Hematopoietic multipotent progenitor cell treated with erythropoietin and hydrocortisone succinate and interleukin-3 and kit ligand, for 4 days (in vitro differentiated cells): ENCODE measurements at places on chromosomes 16 and 17.

DNA sequence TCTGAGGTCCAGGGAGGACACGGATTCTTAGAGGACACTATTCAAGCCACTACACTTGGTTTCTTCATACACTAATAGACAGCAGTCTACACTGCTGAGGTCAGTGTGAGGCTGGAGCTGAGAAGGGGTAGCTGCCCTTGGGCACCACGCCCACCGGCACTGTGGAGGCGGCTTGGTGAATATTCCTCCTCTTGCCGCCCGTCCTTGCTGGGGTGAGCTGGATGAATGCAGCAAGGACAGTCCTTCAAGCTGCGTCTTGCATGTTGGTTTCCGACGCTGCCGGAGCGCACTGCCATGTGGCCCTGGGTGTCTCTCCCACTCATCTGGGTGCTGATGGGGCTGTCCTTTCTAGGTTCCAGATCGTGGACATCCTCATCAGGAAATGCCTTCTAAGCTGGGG is 2.6 kb downstream of the ZNF205 start:
- no peak for DNase-seq

GRCh38 chr17:81976332-81977210 is 858 bp upstream of the ASPSCR1 start:
- peak; percentile 36 for DNase-seq

DNA sequence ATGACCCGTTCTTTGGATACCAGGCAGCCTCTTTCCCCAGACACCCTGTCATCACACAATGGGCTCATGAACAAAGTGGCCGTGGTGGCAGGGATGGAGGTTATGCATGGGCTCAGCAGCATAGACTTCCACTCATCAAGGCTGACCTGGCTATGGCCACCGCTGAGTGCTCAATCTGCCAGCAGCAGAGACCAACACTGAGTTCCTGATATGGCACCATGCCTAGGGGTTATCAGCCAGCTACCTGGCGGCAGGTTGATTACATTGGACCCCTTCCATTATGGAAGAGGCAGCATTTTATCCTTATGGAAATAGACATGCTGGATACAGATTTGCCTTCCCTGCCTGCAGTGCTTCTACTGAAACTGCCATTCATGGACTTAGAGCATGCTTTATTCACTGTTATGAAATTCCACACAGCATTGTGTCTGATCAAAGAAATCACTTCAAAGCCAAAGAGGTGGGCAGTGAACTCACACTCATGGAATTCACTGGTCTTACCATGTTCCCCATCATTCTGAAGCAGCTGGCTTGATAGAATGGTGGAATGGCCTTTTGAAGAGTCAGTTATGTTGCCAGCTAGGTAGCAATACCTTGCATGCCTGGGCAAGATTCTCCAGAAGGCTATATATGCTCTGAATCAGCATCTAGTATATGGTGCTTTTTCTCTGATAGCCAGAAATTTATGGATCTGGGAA is 160.6 kb downstream of the PRKCB start:
- no peak for DNase-seq

- DNase-seq, result no peak
Observed at GRCh38 chr16:86494039-86494564, 16.2 kb upstream of the FOXF1 start.

DNA sequence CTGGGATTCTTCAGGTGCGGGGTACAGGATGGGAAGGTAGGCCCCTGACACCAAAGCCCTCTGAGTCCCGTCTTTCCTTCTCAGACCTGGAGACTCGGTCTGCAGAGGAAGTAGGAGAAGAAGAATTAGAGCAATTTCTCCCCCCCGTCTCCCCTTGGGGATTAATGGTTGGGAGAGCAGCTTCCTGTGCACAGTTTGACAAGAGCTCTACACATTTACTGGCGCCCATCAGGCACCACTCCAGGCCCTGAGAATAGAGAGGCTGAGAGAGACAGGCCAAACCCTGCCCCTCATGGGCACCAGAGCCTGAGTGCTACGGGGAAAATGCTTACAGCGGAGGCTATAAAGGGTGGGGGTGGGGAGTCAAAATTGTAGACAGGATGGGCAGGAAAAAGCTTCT is 3.5 kb upstream of the C16orf74 start:
- no peak for DNase-seq

- DNase-seq, result peak; percentile 98
Observed at GRCh38 chr17:7856011-7856810, 1.1 kb downstream of the NAA38 start.

- DNase-seq, result peak; percentile 11
Observed at GRCh38 chr17:68381076-68381900, 76.0 kb downstream of the WIPI1 start.

DNA sequence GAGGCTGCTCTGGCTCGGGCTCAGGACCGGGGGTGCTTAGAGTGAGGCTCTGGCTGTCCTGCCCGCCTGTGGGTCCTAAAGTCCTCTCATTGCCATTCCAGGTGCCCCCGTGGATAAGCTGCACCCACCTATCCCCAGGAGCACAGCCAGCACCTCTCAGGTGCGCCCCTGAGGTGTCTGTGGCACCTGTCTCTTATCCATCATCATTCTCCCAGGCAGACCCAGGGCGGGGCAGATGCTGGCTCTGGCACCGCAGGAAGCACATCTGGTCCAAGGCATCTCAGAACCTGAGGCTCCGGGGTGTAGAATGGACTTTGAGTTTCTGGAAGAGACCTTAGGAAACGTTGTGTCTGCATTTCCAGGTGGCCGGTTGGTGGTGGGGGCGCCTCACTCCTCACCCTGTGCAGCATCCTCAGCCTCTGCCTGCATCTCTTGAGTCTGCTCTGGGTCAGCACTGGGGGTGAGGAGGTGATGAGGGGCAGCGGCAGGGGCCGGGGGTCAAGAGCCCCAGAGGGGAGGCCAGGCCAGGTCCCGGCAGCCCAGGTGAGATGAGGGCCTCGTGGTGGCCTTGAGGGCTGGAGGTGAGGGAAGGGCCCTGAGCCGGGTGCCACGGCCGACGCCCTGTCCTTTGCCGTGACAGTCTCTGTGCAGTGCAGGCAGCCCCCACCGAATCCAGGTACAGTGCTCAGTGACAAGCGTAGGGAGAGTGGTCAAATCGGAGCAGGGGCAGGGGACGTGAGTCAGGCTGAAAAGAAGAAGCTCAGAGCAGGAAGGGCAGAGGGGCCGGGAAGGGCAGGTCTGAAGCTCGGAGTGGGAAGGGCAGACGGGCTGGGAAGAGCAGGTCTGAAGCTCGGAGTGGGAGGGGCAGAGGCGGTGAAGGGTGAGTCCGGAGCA is 173.5 kb downstream of the NPIPB11 start:
- DNase-seq, result no peak

DNA sequence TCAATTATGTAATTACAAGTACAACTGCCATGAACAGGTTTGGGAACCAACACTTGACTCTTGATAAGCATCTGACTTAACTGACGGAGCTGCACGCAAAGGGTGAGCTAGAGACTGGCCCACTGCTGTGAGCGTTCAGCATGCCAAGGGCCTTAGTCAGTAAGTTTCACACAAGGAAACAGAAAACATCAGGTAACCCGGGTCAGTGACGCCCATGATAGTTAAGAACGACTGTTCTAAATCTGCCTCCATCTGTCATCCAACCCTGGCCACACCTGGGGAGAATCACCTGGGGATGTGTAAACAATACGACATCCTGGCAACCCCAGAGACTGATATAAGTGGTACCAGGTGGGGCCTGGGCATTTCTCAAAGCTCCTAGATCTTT is 12.3 kb downstream of the SMIM5 start:
- peak; percentile 70 for DNase-seq

DNA sequence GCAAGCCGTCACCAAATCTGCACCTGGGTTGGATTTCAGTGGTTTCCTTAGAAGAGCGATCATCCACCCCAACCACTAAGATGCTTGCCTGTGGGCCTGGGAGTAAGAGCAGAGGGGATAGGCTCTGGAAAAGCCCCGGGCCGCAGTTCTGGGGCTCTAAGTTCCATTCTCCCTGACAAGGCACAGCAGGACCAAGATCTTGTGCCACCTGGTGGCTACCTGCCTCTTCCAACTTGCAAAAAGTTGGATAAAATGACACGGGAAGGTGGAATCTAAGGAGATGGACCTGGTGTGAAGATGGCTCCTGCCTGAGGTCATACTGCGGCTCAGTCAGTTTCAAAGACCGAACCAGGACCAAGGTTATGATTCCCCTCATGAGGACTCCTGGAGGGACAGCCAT is 42.3 kb downstream of the ABCC12 start:
- no peak for DNase-seq

GRCh38 chr16:79573884-79574283 is 26.7 kb downstream of the MAF start:
- no peak for DNase-seq

DNA sequence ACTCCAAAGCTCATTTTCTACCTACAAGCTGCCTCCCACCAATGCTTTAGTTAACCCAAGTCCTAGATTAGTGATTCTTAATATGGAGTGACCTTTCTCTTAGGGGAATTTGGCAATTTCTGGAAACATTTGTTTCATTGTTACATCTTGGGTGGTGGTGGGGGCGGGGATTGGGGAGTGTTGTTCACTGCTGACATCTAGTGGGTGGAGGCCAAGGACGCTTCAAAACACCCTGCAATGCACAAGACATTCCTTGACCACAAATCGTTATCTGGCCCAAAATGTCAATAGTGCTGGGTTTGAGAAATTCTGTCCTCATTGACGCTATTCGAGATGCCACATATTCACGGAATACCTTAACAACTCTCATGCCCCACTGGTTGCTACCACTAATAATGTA is 282.9 kb downstream of the RBFOX1 start:
- peak; percentile 6 for DNase-seq

DNA sequence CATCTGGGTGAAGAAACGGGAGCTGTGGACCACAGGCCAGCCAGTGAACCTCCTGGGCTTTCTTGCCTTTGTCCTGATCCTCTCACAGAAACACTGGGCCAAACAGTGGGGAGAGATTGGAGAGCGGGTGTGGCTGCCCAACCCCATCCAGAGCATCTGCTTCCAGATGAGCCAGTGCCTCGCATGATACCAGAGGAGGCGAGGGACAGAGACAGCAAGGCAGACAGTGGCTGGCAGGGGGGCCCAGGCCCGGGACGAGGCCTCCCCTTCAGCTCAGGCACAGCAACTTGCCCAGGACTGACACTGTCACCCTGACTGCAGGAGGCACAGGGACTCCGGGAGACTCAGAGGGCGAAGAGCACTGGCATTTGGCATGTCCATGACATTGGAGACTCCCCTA is 12.0 kb downstream of the ARHGEF15 start:
- peak; percentile 59 for DNase-seq

- DNase-seq, result no peak
Observed at GRCh38 chr16:71929048-71929447, 33.7 kb downstream of the IST1 start.

GRCh38 chr16:61812251-61812650 is 224.0 kb downstream of the CDH8 start:
- no peak for DNase-seq

GRCh38 chr16:85615852-85616606 is 2.9 kb downstream of the GSE1 start:
- DNase-seq, result peak; percentile 99

DNA sequence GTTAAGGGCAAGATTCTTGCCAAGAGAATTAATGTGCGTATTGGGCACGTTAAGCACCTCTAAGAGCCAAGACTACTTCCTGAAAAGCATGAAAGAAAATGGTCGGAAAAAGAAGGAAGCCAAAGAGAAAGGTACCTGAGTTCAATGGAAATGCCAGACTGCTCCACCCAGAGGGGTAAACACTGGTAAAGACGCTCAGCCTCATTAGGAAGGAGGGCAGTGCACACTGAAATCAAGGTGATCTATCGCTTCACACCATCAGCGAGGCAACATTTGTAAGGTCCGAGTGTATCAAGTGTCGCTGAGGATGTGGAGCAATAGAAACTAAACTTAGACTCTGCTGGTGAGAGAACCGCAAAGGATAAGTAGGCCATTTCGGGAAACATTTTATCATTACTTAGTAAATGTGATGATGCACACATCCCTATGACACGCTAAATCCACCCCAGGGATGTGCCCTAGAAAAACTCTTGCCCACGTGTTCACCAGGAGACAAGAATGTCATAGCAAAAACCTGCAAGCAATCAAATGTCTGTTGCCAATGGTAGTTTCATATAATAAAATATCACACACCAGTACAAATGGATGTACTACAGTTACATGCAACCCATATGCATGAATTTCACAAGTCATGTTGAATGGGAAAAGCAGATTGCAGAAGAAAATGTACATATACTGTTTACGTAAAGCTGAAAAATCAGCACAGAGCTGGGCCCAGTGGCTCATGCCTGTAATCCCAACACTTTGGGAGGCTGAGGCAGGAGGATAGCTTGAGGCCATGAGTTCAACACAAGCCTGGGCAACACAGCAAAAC is 23.6 kb downstream of the CNTROB start:
- DNase-seq, result no peak

- DNase-seq, result no peak
Observed at GRCh38 chr16:11788914-11789313, 8.1 kb downstream of the ZC3H7A start.

DNA sequence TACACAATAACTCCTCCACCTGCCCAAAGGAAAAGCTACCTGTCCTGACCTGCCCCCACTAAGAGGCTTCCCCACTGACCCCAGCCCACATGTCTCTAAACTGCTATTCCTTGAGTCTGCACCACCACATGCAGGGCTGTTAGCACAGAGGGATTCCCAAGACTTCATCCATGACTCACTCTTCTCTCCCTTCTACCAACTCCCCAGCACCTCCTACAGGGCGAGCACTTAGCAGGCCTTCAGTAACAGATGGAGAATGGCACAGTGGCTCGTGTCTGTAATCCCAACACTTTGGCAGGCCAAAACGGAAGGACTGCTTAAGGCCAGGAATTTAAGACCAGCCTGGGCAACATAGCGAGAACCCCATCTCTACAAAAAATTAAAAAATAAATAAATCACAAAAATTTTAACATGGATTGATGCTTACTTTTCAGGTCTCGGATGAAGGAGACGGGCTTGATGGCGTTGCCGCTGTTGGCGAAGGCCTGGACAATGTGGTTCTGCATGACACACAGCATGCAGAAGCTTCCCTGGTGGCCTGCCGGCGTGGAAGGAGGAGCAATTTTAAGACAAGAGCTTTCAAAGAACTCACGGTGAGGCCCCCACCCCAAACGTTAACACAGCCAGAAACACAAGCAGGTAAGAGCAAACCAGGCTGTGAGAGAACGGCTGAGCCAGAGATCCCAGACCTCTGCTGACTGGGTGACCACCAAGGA is 12.0 kb downstream of the USP36 start:
- peak; percentile 21 for DNase-seq

GRCh38 chr17:74296548-74296936 is 22.5 kb downstream of the DNAI2 start:
- DNase-seq, result peak; percentile 98

DNA sequence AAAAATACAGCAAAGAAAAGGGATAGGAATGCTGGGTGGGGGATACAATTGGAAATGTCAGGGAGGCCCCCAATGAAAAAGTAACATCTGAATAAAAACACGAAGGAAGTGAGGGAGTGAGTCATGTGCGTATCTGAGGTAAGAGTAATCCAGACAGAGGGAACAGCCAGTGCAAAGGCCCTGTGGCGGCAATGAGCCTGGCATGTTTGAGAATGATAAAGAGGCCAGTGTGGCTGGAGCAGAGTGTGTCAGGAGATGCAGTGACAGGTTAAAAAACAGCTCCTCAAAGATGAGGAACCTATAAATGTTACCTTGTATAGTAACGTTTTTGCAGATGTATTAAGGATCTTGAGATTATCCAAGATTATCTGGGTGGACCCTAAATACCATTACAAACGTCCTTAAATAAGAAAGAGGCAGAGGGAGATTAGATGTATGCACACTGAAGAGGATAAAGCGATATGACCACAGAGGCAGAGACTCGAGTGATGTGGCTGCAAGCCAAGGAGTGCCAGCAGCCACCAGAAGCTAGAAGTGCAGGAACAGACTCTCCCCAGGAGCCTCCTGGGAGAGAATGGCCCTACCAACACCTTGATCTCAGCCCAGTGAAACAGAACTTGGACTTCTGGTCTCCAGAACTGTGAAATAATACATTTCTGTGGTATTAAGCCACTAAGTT is 17.8 kb upstream of the SLC35B1 start:
- peak; percentile 65 for DNase-seq
